NT2/D1 (cell line): ENCODE measurements at places on chromosomes 1 and 21.

DNA sequence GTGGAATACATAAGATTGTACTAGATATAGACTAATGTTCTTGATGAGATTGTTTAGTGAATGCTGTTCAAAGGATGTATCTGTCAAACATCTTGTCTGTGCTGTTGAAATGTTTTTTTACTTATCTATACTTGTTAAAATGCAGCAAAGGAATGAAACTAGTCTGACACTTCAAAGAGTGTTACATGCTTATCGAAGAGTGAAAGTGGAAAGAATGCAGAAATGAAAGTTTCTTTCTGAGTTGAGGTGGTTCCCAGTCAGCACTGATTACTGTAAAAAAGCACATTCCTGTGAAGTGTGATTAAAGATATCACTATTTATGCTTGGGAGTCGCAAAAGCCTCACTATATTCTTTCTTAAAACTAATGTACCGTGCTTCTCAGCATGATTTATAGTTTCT, 1225.2 kb downstream of the NCAM2 start:
- DNase-seq, result no peak

DNA sequence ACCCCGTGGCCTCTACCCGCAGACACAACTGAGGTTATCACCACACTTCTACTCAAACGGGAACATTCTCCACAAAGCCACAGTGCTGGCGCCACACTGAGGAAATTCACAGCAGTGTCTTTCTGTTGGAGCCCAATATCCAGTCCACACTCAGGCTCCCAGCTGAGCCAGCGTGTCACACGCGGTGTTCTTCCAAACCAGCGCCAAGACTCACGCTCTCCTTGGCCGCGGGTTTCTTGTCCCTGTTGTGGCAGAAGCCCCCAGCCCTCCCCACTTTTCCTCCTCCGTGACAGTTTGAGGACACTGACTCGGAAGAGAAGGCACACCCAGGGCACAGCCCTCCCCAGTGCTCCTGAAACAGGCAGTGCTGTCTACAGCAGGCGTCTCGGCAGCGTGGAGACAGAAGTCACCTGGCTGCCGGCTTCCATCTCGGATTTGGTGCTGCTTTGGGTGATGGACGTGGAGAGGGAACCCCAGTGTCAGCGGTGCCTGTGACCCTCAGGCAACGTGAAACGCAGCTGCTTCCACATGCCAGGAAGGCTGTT, 35.4 kb upstream of the AGPAT3 start:
- DNase-seq, result no peak

DNA sequence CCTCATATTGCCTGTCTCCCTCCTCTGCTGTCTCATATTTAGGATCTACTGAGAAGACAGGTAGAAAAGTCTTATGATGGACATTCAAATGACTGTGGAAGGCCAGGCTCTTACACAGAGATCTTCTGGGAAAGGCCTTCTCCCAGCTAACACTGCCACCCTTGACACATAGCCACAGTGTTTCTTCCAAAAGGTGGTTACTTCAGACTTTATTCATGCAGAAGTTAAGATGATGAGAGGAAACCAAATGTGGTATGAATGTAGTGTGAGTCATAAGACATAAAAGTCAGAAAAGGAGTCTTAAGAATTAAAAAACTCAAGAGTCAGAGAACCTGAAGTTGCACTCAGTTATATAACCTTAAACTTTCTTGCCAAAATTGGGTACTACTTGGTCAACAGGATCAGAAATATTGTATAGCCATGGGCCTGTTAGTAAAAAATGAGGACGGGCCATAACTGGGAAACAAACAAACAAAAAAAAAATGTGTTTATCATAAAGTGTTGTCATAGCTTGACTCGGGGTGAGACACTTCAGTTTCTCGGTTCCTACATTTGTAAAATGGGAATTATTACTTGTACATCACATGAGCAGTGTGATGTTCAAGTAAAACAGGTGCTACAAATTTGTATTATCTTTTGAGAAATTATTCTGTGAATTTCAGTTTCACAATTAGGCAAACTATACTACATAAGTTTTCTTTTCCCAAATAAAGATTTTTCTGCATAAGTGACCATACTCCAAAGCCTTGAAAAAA, 1.2 kb upstream of the DENND1B start:
- DNase-seq, result no peak

GRCh38 chr21:33362044-33362555, 37.3 kb downstream of the IFNAR1 start:
- DNase-seq, result peak; percentile 66

DNA sequence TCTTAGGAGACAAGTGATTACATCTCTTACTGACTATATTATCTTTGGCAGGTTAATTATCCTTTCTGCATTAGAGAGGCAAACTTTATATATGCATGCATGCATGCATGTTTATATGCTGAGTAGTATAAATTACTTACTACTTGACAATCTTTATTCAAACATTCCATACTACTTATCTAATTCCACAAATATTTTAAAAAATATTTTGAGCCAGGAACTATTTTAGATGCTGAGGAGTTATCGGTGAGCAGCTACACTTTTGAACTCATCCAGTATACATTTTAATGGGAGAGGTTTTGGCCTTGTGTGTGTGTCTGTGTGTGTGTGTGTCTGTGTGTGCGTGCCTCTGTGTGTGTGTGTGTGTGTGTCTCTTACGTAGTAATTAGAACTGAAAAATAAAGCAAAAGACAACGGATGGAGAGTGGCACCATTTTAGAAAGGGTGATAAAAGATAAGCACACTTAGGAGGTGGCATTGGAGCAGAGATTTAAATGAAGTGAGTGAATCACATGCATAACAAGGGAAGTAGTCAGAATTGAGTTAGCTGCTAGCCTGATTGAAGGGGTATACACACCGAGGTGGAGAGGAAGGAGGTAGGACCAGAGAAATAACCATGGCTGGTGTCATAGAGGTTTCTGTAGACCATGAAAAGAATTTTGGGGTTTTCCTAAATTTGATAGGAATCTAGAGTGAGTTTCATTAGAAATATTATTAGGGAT, 1488.4 kb downstream of the MRPL39 start:
- no peak for DNase-seq

- DNase-seq, result no peak
Measured at GRCh38 chr1:72105201-72105600, 177.1 kb downstream of the NEGR1 start.

GRCh38 chr1:100895540-100896480, at the start of gene SLC30A7:
Gene SLC30A7 (plus strand): TSS chr1:100896090. CDS start chr1:100896263, 173 bp downstream.
- DNase-seq, result peak; percentile 85

DNA sequence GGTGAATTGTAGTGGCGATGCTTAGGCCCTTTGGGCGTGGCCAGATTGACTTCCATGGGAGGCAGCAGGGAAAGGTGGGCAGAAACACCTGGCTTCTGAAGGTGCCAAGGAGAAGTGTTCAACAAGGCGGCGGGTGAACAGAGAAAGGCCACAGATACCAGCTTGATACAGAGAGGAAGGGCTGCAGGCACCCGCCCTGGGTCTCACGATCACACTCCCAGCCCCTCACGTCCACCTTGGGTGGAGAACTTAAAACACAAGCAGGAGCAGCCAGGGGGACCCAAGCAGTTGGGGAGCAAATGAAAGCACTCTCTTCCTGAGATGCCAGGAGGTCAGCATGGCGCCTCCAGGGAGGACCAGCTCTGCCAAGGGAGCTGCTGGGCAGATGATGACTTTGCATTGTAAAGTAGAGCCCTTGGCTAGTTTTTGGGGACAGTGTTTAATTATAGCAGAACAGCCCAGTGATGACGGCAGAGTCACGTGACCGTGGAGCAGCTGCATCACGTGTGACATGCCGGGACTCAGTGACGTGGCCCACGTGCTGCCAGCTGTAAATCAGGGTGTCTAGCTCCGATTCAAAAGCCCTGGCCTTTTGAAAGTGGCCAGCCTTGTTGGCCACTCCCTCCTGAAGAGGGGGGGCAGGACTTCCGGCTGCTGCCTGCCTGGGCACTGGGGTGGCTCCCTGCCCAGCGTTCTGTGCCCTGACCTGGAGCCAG, 19.0 kb downstream of the SLC37A1 start:
- DNase-seq, result no peak

- DNase-seq, result no peak
Measured at GRCh38 chr1:167344615-167345385, 124.1 kb downstream of the POU2F1 start.

DNA sequence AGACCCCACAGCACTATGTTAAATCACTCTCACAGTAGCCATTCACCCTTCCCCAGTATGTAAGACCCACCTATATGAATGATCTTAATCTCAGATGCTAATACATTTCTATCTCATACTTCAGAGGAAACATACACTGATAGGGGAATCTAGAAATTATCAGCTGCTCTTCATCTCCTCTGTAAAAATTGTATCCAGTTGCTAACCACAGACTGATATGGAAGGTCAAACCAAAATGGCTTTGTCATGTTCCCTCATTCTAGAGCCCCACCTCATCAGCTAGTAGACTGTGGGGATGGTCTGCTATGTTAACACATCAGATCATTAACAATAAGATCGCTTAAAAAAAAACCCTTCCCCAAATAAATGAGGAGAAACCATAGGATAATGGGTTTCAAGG, 71.7 kb downstream of the UBR4 start:
- no peak for DNase-seq

DNA sequence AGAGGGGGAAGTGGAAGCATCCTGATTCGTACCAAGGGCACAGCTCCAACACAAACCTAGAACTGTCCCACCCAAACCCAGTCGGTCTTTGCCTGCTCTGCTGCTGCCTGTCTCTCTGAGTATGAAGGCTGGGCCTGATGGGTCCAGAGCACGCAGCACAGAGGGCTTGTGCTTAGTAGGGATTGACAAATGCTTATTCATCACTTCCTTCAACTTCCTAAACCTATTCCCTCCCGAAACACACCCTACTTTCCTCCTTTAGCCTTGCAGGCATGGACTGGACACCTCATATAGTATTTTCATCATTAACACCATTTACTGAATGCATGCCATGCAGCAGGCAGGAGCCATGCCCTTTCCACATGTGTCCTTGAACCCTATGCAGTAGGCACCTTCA, 31.3 kb downstream of the FOXO6 start:
- no peak for DNase-seq

DNA sequence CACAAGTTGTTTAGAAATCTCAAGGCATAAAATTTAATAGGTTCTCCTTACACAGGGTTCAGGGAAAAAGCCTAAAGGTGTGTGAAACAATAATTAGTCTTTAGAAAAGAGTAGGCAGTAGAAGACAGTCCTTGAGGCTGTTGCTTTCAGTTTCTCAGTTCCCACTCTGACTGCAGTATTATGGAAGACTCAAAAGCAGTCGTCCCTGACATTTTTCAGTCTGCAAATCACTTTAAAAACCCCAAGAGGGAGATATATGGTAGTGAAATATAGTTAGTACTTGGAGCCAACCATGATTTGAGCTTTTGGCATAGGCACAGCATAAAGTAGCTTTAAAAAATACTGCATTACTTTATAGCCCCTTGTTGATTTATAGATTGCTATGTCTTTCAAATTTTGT, 299.7 kb downstream of the OLFM3 start:
- DNase-seq, result no peak

GRCh38 chr1:236281198-236281653, 532 bp downstream of the ERO1B start:
- peak; percentile 36 for DNase-seq

- no peak for DNase-seq
Measured at GRCh38 chr1:52427152-52427551, 22.8 kb downstream of the PRPF38A start.

DNA sequence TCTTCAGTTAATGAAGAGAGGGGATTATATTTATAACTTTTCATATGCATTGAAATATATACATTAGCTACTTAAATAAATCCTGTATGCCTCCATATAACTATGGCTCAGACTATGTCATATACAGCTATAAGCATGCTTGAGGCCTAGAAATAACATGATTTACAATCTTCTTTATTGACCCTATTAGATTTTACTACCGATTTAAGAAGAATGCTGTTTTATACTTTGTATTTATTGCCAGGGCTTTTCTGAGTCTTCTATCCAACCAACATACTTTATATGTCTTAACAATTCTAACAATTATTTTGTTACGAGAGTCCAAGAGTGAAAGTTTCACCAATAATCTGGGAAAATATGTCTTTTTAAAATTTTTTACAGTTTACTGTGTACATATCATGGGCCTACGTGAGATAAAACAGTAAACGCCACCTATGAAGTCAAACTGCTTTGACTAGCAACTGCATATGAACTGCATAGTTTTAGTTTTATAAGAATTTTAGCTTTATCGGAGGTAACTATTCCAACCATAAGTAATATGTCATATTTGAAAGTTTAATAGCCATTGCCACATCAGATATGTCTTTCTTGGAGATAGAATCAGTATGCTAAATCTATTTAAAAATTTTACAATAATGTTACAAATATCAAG, 861.0 kb downstream of the USP25 start:
- DNase-seq, result no peak

DNA sequence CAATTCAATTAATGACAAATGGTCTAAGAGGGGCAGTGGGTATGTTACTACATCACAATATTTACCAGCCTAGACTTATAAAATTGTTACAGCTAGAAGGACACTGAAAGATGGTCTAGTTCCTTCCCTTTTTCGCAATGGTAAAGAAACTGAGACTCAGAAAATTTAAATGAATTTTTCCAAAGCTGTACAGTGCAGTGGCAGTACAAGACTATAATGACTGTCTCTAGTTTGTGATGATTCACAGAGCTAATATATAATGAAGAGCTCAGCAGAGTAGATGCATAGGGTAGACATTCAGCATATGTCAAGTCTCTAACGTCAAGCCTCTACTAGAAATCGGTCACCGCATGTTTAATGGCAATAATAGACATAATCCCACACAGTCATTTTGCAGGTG, 4.6 kb downstream of the PLPP3 start:
- no peak for DNase-seq
